ENCODE measurements at places on chromosomes 1 and 21.

GRCh38 chr1:225928186-225929175 is 4.4 kb upstream of the PYCR2 start:
- no peak for DNase-seq

- no peak for DNase-seq
These were observed 345.3 kb upstream of the VAMP3 start for GRCh38 chr1:7425771-7426170.

DNA sequence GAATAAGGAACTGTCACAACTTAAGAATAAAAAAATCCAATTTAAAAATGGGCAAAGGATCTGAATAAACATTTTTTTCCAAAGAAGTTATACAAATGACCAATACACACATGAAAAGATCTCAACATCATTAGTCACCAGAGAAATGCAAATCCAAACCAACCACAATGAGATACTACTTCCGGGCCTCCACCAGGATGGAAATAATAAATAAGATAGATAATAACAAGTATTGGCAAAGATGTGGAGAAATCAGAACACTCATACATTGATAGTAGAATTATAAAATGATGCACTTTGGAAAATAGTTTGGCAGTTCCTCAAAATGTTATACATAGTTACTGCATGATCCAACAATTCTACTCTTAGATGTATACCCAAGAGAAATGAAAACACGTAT is 18.7 kb downstream of the ZSWIM5 start:
- DNase-seq = no peak

DNA sequence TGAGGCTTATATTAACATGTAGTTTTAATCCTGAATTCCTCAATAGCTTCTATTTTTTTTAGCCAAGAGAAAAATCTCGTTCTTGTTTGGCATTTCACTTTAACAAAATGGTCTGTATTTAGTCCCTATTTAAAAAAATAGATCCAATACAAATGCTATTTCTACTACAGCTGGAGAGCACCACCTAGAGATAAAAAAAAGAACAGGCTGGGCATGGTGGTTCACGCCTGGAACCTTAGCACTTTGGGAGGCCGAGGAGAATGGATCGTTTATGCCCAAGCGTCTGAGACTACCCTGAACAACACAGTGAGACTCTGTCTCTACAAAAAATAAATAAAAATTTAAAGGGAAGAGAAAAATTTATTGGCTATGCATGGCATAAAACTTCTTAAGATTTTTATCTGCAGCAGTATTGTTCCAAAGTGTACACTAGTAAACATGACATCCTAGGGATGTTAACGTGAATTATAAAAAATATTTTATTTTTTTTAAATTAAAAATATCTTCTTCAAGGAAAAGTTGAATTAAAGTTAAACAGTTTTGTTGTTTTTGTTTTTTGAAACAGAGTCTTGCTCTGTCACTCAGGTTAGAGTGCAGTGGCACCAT is 4.4 kb downstream of the ST7L start:
- no peak for DNase-seq

- no peak for DNase-seq
These were observed 12.4 kb upstream of the ZNF124 start for GRCh38 chr1:247184254-247184653.

- no peak for DNase-seq
These were observed 35.8 kb downstream of the CDC42 start for GRCh38 chr1:22088331-22088730.

DNA sequence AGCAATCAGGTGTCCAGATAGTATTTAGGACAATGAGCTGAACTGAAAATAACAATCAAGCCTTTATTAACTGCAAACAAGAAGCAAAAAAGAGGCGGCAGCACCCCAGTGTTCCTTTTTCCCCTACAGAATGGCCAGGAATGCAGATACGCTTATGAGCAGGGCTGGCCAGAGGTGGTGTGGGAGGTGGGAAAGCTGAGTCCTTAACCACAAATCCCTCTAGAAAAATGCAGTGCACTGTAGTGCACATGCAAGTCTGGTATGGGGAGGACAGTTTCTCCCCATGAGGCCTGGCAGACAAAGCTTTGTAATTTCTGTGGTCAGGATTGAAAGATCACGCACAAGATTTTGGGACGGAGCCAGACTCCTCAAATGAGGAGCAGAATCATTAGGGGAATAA is 10.7 kb upstream of the IFNAR1 start:
- no peak for DNase-seq

DNA sequence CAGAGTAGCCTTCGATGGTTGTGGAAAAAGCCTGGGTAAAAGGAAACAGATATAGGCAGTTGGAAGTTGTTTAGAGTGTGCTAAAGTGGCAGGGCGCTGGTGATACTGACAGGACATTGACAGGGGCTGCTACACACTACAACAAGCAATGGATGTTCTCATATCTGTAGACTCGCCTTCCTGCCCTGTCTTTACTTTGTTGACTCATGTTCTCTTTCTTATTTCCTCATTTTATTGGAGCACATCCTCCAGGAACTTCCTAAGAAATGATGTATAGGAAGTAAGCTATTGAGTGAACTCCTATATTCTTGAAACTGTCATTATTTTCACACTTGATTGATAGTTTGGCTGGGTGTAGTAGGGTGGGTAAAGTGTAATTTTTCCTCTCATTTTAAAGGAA is 51.0 kb downstream of the C4BPA start:
- no peak for DNase-seq
